ENCODE measurements at places on chromosomes 4 and X.

DNA sequence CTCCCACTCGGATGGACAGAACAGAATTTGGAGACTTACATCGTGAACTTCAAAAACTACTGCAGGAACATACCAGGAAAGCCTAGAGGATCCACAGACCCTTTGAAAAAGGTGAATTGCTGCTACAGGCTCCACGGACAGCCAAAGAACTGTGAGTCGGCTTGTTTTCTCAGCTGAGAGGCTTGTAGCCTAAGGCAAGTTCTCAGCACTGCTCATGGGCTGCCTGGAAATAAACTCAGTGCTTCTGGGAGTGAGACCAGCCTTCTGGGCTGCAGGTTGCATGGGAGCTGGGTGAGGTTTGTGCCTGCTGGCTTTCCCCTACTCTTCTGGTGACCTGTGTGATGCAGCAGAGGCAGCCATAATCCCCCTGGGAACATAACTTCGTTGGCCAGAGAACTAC lies 1397.6 kb downstream of the FAM133A start:
- DNase-seq, result no peak

DNA sequence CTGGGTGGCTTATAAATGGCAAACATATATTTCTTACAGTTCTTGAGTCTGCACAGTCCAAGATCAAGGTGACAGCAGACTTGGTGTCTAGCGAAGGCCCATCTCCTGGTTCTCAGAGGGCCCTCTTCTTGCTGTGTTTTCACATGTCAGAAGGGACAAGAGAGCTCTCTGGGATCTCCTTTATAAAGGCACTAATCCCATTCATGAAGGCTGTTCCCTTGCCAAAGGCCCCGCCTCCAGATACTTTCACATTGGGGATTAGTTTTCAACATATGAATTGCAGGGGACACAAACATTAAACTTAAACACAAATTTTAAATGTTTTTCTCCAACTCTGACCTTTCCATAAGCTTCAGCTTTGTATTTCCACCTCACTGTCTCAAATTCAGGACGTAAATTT lies 1135.0 kb upstream of the TENM3 start:
- DNase-seq, result no peak

DNA sequence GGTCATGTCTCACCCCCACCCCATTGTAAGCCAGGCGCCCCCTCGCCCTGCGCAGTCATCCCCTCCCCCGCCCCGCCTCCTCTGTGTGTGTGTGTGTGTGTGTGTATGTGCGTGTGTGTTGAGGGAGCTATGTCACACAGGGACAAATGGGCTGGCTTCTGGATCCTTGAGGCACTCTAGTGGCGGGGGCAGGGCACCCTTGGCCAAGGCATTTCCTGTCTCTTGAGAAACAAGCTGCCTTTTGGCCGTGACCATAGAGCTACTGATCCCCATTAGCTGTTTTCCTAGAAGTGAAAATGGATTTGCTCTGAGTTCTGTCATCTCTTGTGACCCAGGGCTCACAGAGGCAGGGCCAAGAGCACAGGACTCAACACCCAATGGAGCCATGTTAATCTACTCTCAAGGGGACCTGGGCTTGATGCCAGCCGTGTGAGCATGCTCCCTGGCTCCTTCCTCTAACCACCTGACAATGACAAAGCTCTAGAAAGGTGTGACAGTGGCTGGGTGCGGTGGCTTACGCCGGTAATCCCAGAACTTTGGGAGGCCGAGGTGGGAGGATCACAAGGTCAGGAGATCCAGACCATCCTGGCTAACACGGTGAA lies 162.5 kb upstream of the BCOR start:
- DNase-seq, result no peak

DNA sequence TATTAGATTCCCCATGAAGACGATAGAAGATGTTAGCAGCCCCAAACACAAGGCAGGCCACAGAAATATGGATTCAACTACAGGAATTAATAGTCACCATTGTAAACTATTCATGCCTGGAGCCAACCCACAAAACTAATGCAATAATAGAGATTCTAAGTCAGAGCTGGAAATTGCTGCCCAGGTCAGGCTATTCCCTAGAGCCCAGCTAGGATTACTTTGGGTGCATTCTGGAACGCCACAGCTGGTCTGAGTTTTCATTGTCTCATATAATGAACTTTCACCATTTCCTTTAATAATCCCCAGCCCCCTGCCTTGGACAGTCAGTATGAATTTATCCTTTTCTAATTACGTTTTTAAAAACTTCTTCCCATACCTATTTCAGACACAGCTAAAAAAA lies 252.6 kb downstream of the PAPSS1 start:
- DNase-seq, result no peak

- DNase-seq, result no peak
These were observed 3.1 kb downstream of the CXXC4 start for GRCh38 chr4:104491481-104492182.

- DNase-seq, result no peak
These were observed 20.2 kb upstream of the TCP11X2 start for GRCh38 chrX:102491766-102492165.

DNA sequence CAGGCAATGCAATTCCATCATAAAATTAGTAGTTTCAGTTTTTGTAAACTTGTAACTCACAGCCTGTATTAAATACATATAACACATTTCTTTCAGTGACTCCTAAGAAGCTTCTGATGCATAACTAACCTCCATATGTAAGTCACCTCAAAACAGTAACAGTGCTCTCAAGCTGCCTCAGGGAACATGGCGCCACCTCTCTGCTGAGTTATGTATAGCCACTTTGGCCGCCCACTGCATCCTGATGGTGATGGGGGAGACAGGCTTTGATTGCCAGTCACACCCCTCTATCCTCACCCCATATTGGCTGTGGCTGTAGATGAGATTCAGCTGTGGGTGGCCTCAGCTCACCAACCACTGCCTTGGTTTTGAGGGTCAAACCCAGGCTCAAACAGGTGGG lies 54.3 kb downstream of the LRBA start:
- no peak for DNase-seq

- DNase-seq, result no peak
These were observed 69.5 kb upstream of the BRWD3 start for GRCh38 chrX:80879143-80879542.

- DNase-seq, result no peak
These were observed 363.9 kb upstream of the PPP1R2C start for GRCh38 chrX:43141885-43142284.

DNA sequence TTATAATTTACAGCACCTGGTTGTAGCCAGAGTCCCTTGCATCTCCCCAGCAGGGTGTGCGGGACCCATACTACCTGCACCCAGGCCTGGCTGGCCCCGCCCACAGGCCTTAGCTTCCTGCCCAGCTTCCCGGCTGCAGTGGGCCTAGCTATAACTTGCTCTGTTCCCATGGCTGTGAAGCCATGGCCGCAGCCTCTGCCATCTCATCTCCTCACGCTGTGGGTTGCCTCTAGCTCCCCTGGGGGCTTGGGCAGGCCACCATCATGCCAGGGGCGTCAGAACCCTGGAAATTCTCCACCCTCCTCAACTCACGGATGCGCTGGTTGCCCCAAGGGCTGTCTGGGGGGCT lies 26.1 kb upstream of the SORBS2 start:
- DNase-seq, result no peak

DNA sequence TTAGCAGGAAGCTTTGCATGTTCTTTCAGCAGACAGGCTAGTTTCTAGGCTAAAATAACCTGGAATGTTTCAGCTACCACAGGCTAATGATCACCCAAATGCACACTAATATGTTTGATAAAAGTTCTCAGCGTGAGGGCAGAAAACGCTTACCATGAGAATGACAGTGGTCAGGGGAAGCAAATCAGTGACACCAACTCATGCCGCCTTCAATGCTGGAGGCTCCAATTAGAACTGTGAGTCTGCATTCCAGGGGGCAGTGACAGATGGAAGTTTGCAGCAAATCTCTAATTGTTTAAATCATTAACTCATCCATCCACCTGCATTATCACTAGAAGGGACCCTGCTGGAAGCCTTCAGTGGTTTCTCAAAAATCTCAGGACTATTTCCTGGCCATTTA lies 43.2 kb downstream of the ANOS1 start:
- no peak for DNase-seq

DNA sequence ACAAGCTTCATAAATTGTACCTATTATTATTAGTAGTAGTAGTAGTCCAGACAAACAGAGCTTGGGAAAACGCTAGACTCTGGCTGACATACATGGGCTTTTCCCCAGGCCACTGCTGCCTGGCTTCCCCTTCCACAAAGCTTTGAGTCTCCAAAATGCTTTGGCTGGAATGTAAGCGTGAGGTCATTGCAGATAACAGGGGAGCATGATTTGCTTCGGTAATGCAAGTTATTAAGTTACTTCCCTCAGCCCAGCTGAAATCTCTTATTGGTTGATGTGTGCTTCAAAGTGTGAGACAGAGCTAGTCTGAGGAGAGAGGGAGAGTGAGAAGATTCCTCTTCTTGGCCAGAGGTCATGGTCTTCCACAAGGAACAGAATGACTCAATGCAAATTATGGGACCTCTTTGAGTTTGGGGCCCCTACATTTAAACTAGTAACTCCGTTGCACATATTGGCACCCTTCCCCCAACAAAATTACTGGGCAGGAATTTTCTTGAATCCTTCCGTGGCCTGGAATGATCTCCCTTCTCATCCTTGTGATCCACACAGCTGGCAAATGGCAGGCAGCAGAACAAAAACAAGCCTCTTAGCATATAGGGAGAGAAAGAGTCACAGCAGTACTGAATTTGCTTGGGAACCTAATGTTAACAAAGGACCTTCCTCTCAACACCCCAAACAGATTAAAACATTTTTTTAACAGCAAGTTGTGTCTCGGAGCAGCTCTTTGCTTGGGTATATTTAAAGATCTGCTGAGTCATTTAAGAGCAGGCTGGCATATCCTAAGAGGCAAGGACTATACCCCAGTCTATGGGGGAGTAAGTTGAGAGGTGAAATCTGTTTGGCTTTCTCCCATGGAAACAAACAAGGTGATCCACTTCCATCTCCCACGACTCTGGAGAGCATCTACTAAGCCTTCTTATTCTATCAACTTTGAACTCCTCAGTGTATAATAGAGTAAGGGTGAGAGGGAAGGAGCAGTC lies 19.9 kb downstream of the AR start:
- no peak for DNase-seq

GRCh38 chr4:30380404-30380998 lies 339.7 kb upstream of the PCDH7 start:
- no peak for DNase-seq

DNA sequence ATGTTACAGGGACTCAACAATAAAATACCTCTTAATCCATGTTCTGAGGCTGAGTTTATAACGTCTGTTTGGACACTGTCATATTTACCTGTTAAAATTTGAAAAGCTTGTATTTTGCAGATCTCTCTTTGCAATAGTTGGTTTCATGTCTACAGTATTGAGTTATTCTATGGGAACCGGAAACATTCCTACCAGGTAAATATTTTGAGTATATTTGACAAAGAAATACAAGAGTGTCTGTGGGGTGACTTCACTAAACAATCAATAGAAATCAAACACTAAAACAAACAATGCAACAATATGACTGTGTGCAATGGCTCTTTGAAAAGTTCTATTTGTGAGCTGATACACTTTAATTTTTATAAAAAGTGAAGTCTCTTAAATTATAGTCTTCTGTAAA lies 47.7 kb upstream of the CXCL8 start:
- no peak for DNase-seq

DNA sequence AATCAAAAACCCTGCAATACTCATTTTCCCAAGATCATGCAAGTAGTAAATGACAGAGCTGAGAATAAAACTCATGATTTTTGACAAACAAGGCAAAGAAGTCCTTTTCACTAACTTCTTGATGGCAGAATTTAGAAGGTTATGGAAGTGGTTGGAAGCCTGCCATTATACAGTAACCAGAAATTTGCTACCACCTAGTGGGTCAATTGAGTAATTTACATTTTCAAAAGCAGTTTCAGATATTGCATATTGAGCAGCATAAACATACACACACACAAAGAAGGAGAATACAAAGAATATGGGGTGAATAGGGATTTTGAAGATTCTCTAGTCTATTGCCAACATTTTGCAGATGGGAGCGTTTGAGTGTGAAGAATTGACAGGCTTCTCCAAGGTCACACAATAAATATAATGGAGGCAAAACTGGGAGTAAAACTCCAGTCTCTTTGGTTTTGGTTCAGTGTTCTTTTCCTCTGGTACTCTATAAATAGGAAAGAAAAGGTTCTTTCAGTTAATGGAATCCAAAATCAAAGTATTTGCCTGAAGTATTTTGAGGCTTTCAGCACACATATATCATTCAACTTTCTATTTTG lies 70.2 kb downstream of the GC start:
- no peak for DNase-seq

DNA sequence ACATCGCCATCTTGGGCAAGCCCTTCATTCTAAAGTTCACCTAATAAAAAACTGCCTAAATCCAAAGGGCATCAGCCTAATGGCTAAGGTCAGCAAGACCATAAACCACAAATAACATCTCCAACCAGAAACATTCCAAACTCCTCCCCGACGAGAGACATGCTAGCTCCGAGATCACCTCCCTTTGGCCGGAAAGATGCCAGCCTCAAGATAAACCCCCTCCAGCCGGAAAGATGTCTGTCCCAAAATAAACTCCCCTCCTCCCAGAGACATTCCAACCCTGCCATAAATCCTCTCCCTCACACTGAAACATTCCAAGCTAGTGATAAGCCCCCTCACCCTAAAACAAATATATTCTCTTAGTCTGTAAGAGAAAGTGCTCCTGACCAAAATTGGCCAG lies 13.3 kb upstream of the DYNLT3 start:
- DNase-seq, result no peak

DNA sequence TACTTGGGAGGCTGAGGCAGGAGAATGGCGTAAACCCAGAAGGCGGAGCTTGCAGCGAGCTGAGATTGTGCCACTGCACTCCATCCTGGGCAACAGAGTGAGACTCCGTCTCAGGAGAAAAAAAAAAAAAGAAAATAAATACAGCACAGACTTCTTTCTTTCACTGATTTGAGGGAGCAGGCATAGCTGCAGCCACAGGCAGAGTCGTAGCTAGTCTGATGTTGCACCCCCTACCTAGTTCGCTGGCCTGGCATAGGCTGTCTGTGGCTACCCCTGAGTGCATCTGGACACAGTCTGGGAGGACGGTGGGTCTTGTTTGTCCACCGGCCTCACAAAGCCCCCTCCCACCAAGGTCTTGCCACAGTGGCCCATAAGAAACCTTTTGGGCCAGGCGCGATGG lies 21.4 kb downstream of the IL3RA start:
- no peak for DNase-seq

DNA sequence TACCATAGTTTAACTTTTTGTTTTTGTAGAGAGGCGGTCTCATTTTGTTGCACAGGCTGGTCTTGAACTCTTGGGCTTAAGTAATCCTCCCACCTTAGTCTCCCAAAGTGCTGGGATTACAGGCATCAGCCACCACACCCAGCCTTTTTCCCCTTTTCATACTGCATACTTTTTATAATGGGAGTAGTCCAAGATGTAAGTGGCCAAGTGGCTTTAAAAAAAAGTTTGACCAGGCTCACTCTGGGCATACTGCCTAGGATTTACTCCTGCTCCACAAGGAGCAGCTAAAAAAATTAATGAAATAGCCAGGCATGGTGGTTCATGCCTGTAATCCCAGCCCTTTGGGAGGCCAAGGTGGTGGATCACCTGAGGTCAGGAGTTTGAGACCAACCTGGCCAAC lies 6.0 kb downstream of the GRSF1 start:
- no peak for DNase-seq

- no peak for DNase-seq
These were observed 10.3 kb downstream of the PLCXD1 start for GRCh38 chrX:291411-291901.

- DNase-seq, result no peak
These were observed 7.8 kb downstream of the FLNA start for GRCh38 chrX:154366666-154367055.

- no peak for DNase-seq
These were observed 559 bp upstream of the RHOH start for GRCh38 chr4:40196272-40196671.

GRCh38 chrX:51144828-51145442 lies 187.7 kb upstream of the NUDT10 start:
- no peak for DNase-seq

Measured in cortex of kidney (tissue), 1 donor.